ENCODE measurements at places on chromosomes 7 and 10.

DNA sequence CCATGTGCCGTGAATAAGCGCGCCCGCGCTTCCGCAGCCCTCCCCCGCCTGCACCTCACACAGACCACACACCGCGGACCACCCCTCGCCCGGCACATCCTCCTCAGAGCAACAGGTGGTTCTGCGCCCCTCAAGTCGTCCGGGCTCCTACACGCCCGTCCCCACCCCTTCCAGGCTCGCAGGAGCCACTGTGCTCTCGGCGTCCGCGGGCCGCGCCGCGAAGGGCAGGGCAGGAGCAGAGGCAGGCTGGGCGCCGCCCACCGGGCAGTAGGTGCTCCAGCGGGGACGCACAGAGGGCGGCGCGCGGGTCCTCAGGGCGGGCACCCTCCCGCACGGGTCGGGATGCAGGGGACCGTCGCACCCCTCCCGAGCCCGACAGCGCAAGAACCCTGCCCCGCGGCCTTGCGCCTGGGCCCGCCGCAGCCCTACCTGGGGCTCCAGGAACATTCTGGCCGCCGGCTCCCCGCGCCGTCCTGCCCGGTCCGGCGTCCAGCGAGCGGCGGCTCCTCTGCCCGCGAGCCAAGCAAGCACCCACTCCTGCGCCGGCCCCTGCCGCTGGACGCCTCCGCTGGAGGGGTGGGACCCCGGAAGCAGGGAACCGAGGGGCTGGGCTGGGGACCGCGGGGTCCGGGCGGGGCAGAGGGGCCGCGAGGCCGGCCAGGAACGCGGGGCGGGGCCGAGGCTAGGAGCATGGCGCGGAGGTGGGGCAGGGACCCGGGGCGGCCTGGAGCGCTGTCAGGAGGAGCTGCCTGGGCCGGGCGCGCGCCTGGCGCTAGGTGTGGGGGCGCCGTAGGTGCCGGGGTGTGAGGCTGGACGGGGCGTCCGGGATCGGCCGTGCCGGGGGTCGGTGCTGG, 37.4 kb downstream of the RASGEF1A start:
- DNase-seq = no peak

DNA sequence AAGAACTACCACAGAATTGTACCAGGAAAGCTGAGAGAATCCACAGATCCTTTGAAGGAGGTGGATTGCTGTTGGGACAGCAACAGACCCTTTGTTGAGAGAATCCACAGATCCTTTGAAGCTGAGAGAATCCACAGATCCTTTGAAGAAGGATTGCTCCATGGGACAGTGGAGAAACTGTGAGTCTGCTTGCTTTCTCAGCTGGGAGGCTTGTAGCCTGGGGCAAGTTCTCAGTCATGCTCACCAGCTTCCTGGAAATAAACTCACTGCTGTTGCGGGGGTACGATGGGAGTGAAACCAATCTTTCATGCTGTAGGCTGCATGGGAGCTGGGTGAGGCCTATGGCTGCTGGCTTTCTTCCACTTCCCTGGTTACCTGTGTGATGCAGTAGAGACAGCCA, 106.3 kb downstream of the C7orf25 start:
- DNase-seq = no peak

GRCh38 chr7:37206192-37206591, 242.5 kb downstream of the ELMO1 start:
- no peak for DNase-seq

DNA sequence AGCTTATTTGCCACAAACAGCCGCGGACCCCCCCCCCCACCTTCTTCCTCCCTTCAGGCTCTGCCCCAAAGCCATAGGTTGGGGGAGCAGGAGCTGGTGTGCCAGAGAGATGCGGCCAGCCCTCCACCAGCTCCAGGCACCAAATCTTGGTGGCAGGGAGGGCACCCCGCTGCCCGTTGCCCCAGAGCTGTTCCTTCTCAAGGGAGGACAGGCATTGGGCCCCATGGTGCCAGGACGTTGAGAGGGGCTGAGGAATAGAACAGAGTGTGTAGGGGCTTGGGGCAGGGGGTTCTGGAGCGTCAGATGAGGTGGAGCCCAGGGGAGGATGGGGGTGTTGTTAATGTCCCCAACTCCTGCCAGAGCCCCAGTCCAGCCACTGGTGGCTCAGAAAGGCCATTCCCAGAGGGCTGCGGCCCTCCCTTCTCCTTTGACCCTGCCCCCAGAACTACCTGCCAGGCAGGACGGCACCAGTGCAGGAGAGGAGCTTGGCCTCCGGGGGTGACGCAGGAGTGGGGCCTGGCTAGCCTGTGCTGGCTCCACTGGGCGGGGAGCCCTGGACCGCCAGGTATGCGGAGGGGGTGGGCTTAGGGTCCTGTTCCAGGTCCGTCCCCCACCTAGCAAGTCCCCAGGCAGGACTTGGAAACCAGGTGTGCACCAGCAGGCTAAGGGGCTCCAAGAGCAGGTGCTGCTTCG, 10.0 kb upstream of the SEC24C start:
- no peak for DNase-seq

DNA sequence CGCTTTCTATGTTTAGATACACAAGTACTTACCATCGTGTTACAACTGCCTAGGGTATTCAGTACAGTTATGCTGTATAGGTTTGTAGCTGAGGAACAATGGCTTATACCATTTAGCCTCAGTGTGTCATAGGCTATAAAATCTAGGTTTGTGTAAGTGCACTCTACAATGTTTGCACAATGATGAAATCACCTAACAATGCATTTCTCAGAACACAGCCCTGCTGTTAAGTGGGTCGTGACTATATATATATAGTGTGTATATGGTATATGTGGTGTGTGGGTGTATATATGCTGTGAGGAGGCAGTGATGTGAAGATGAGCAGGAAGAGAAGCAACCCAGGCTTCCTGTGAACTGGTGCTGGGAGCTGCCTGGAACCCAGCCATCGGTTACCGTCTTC, 65.6 kb upstream of the MKI67 start:
- no peak for DNase-seq
